ENCODE measurements at places on chromosomes 7 and 10.

- DNase-seq, result peak; percentile 9
These were observed 374.9 kb upstream of the CELF2 start for GRCh38 chr10:10642751-10643150.

- DNase-seq, result peak; percentile 15
These were observed 22.0 kb downstream of the PRTFDC1 start for GRCh38 chr10:24930427-24930826.

- DNase-seq, result no peak
These were observed 87.8 kb upstream of the SLC26A5 start for GRCh38 chr7:103533761-103534160.

DNA sequence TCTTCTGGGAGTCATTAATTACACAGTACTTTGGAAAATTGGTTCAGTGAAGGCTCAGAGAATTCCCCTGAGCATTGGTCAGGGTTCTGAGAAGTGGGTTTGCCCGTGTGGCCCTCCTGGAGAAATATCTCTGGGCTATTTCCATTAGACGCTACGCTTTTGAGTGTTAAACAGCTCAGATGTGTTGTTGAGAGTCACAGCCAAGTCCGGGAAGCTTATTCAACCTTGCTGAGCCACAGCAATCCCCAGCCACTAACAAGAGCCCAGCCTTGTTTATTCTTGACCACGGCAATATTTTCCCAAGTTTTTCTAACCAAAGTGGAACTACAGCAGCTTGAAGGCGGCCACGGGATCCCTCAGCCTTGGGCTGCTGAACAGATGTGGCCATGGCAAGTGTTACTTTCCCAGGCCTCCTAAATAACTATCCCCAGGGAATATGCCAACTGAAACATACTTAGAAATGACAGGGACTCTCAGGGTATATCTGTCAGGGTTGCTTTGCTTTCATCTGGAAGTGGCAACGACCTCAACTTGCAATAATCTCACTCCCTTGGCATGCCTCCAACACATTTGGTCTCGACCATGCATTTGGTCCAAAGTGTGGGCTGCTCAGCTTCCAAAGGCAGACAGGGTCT, 214.7 kb downstream of the EMX2 start:
- peak; percentile 61 for DNase-seq

GRCh38 chr10:69179089-69179742, 818 bp upstream of the SUPV3L1 start:
- DNase-seq, result no peak

GRCh38 chr10:60942788-60943315, 1.1 kb downstream of the RHOBTB1 start:
- peak; percentile 55 for DNase-seq

DNA sequence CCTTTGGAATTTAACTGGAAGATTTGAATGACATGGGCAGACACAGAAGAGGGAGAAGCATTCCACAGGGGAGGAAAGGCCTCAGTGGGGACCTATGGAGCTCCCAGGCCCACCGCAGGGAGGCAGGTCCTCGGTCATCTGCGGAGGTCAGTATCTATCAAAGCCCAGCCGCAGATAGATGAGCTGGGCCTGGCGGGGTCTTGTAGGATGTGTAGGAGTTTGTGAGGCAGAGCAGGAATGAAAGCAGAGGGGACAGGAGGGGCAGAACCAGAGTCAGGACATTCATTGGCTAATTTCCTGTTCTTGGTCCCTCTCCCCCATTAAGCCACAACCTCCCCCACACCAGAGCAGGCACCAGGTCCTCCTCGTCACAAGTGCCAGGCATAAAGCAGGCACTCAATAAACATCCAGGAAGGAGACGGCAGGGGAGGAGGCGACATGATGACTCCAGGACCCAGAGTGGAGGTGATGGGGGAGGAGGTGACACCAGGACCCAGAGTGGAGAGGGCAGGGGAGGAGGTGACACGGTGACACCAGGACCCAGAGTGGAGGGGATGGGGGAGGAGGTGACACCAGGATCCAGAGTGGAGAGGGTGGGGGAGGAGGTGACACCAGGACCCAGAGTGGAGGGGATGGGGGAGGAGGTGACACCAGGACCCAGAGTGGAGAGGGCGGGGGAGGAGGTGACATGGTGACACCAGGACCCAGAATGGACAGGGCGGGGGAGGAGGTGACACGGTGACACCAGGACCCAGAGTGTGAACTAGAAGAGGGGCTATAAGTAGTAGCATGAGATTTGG, 83.7 kb upstream of the PDGFA start:
- no peak for DNase-seq

- DNase-seq, result no peak
These were observed 173.0 kb downstream of the ARHGAP21 start for GRCh38 chr10:24550680-24551079.

All from astrocyte of the hippocampus (primary cell).